Stimulated activated CD4-positive, alpha-beta T cell treated with anti-CD3 and anti-CD28 coated beads, Interleukin-1b, Interleukin-23, amount 100 ng/mL, for 1 hour (primary cell): ENCODE measurements at places on chromosomes 7 and 10.

DNA sequence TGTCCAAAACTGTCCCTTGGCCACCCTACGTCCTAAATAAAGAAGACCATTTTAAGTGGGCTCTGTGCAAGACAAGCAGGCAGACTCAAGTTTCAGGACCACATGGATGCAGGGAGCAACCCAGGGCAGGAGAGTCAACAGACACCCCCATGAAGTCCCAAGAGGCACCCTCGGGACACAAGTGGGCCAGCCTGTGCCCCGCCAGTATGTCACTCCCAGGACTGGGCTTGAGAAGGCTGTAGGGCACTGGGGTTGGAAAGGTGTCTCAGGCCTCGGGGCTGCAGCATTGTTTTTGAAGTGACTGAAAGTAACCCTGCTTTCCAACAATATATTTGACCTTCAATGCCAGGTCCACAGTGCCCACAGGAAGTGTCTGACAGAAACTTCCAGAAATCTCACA lies 157.4 kb downstream of the TNS3 start:
- DNase-seq = no peak

DNA sequence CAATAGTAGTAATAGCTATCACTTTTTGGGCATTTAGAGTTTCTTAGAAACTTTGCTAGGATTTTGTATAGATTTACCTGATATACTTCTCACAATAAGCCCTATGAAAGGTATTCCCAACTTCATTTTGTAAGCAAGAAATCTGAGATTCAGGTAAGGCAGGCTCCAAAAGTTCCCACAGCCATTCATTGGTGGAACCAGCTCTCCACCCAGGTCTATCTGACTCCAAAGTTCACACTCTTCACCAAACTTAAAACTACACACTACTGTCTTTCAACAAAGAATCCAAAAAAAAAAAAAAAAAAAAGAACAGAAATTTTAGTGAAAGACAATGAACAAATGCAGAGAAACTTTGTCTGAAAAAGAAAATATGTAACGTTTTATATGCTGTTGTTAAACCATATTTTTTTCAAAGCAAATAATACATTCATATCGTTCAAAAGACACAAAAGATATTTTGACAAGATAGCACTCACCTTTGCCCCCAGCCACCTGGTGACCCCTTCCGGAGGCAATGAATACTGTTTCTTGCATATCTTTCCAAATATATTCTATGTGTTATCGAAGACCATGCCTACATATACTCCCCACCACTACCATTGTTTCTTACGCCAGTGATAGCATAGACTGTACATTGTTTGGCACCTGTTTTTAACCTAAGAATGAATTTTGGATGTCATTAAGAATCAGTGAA lies 108.2 kb downstream of the C1GALT1 start:
- DNase-seq = no peak

DNA sequence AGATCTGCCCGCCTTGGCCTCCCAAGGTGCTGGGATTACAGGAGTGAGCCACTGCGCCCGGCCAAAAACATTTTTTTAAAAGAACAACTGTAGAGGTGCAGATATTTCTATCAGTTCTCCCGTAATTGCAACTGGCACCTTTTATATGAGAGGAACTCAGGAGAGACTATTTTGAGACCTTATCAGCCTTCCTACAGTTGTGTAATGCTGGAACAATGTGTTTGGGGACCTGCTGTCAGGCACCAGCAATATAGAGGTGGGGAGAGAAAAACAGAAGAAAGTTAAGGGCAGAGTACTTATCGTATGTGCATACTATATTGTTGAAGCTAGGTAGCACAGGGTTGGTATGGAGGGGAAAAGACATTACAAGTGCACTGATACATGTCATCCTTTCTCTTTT lies 343.8 kb upstream of the ANKRD30A start:
- DNase-seq = no peak

DNA sequence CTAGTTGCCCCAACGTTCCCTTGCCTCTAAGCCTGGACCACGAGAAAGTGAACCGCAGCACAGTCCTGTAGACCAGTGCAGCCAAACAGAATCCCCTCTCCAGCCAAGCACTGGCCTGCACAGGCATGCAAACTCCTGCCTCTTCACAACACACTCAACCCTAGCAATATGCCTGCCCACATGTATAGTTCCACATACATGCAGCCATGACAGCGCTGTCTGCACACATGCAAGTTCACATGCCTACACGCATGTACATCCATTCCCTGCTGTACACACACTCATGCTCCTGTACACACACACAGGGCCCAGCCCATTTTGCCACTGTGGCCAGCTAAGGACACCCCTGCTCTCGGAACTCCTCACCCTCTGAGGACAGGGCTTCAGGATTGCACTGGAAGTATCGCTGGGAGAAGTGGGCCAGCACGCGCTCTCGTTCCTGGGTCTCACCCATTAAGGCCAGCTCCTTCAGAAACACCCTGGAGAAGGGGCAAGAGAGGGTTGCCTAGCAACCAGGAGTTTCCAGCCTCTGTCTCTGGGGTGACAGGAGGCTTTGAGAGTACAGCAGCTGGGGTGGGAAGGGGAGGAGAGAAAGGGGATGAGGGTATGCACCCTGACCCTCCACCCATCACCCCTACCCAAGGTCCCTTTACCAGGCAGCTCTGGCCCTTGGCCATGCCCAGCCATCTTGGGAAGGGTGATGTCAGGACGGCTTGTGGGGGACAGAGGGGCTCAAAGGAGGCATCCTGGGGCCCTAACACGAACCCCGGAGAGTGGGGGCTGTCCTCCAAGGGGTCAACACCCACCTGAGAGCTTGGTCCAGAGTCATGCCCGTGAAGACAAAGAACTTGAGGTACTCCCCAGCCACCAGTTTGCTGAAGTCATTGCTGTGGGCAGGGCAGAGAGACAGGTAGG lies 7.0 kb downstream of the PSD start:
- no peak for DNase-seq

- DNase-seq = no peak
These were observed 179.3 kb downstream of the TFEC start for GRCh38 chr7:115851291-115851690.

DNA sequence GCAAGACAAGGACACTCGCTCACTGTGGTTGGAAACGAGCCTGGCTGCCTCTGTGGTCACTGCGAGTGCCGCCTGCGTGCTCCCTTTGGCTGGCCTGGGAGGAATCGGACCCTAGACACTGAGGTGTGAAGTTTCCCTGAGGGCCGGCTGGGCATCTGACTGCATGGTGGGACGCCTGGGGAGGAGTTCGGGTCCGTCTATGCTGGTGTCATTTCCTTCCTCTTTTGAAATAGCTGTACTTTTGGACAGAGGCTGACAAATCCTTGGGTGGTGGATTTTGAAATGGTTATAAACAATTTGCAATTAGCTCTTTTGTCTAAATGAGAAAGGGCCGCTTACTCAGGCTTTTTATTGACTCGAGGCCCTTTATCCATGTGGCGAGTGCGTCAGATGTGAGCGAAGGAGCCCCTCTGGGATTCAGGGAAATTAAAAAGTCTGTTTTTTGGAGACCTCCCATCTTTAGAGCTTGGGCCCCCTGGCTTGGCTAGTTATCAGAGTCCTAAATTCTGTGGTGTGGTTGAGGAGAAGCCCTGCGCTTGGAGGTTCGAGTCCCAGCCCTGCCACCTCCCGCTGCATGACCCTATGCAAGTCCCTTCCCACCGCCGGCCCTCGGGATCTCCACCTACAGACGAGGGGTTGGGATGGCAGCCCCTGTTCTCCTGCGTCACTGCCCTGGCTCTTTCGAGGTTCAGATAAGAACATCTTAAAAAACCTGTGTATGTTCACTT lies 147.1 kb downstream of the RGS10 start:
- DNase-seq = no peak
